Stimulated activated CD8-positive, alpha-beta memory T cell treated with anti-CD3 and anti-CD28 coated beads, Interleukin-15, amount 100 ng/mL, for 24 hours (primary cell): ENCODE measurements at places on chromosomes 16 and 17.

GRCh38 chr17:19299214-19299747, 62.1 kb downstream of the EPN2 start:
- no peak for DNase-seq

- DNase-seq = no peak
Observed at GRCh38 chr16:50989047-50989446, 162.0 kb downstream of the SALL1 start.

GRCh38 chr17:49545806-49546545, 29.7 kb upstream of the NXPH3 start:
- DNase-seq = no peak

DNA sequence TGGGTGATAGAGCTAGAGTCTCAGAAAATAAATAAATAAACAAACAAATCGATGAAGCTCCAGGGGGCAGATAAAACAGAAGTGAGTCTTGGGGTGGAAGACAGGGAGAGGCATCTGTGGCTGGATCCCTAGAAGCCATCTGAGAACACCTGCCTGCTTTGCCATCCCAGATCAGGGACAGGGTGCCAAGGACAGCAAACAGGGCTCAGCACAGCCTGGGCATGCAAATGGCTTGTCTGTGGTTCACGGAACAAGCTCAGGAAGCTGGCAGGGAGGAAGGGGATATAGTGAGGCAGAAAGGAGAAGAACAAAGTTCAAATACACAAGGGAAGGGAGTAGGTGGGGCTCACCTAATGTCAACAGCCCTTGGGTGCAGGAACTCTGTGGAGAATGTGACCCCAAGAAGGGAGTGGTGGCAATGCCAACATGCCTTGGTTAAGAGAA, 27.5 kb downstream of the TRIM25 start:
- no peak for DNase-seq

- no peak for DNase-seq
Observed at GRCh38 chr17:48915459-48916282, 7.5 kb downstream of the UBE2Z start.

GRCh38 chr16:77014441-77014840, 176.5 kb upstream of the MON1B start:
- DNase-seq = no peak

DNA sequence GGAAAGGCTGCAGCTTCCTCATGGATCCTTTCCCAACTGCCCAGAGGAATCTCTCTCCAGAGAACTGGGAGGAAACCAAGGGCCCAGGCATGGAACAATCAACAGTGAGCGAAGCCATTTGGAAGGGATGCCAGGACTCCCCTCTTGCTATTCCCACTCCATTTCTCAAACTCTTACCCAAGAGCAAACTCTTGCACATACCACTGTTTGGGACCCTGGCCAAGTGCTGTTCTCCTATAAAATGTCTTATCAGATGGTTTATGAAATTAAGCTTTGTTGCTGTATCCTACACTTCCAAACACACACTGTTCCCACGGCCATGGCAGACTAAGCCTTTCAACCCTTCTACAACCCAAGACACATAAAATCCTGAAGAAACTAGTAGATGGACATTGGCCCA, 48.3 kb upstream of the AXIN2 start:
- DNase-seq = no peak

GRCh38 chr16:89155184-89155679, 16.3 kb upstream of the CDH15 start:
- no peak for DNase-seq

- DNase-seq = no peak
Observed at GRCh38 chr16:15897121-15897780, 8.8 kb upstream of the CEP20 start.

- DNase-seq = no peak
Observed at GRCh38 chr16:57858635-57859034, 56.3 kb upstream of the KIFC3 start.

DNA sequence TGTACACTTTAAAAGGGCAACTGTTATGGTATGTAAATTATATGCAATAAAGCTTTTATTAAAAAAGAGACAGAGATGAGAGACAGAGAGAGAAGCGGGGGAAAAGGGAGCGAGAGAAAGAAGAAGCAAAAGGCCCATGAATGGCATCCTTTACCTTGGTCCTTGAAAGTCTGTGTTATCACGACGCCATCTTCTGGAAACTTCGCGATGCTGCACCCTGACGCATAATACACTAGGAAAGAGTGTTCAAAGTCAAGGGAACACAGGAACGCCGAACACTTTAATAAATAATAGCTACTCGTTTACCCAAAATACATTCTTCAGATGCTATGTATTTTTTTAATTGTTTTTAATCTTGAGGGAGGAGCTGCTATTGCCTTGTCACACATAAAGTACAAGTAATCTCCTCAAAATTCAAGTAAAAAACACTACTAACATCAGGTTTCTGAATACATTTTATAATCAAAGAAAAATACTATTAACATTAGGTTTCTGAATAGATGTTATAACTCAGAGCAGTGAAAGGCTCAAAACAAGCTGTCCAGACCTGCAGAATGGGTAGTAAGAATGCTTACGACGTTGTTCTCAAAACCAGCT, 23.0 kb upstream of the SLC38A8 start:
- no peak for DNase-seq

- DNase-seq = no peak
Observed at GRCh38 chr17:28811651-28812090, 30.9 kb downstream of the FAM222B start.

DNA sequence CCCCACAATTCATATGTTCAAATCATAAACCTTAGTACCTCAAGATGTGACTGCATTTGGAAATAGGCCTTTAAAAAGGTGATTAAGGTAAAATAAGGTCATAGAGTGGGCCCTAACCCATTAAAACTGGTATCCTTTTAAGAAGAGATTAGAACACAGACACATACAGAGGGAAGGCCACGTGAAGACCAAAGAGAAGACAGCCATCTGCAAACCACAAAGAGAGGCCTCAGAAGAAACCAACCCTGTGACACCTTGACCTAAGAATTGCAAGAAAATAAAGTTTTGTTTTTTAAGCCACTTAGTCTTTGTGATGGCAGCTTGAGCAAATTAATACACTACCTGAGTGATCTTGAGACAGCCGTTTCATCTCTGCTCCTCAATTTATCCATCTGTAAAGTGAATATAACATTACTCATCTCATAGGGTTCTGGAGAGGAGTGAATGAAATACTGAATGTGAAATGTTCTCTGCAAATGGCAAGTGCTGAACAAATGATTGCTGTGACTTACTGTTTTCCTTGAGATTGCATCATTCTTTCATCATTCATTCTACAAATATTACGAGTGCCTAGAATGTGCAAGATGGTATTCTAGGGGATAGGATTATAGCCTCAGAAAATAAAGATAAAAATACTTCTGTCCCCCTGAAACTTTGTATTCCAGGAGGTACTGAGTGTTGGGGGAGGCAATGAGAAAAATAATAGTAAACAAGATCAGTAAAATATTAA, 222.0 kb upstream of the CDH13 start:
- no peak for DNase-seq

- no peak for DNase-seq
Observed at GRCh38 chr16:29876594-29877249, 13.7 kb upstream of the CDIPT start.

DNA sequence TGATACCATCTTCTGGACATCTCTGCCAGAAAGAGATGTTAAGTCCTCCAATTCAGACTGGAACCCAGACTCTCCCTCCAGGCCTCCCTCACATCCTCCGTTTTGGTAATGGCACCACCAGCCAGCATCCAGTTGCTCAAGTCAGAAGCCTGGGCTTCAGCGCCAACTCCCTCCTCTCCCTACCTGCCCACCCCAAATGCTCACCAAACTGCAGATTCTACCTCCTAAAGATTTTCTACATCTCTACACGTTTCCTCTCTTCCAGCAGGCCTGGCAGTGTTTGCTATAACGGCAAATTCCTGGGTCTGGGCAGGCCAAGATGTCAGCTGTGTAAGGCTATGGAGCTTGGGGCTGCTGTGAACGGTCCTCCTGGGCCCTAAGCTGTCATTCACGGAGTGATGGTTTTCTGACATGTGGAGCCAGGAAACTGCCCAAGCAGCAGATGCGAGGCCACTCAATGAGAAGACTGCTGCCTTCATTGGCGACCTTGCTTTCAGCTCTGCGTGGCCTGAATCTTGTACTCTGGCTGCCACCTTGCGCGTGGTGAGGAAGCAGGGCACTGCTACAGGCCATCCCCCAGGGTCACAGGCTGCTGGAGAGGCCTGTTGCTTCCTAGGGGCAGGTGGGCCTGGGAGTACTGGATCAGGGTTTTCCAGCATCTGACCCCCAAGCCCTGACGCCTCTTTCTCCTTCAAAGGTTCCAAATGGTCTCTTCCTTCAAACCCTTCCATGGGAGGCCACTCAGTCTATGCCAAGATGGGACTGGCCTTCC, 37.7 kb downstream of the TBX4 start:
- no peak for DNase-seq

DNA sequence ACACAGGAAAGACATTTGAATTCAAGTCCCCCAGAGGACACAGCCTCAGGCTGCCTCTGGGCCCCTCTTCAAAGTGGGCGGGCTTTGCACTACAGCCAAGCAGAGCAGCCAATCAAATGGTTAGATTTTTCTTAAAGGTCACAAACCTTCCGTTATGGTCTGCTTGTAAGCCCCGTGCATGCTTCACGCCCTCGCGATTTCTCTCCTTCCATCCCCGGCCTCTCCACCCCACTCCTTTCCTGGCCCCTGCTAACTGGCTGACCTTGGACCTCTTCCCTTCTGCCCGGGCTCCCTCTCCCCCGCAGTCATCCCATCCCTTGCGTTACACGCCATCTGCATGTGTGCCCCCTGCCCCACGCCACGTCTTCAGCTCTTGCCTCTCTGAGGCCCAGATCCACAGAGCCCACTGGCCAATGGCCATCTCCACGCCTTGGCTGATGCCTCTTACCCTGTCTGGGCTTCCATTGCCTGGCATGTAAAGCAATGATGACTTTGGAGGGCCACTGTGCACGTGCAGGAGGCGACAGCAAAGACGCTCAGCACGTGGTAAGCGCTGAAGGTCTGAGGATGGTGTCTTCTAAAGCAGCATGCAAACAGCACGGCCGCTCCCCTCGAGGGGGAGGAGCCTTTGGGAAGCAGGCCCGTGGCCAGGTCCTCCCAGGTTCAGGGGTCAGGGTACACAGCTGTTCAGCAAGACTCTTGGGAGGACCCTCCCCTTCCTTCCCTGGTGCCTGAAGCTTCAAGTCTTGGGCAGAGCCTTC, 86.8 kb downstream of the ZDHHC7 start:
- DNase-seq = no peak

- no peak for DNase-seq
Observed at GRCh38 chr16:89507214-89507833, 879 bp upstream of the SPG7 start.

DNA sequence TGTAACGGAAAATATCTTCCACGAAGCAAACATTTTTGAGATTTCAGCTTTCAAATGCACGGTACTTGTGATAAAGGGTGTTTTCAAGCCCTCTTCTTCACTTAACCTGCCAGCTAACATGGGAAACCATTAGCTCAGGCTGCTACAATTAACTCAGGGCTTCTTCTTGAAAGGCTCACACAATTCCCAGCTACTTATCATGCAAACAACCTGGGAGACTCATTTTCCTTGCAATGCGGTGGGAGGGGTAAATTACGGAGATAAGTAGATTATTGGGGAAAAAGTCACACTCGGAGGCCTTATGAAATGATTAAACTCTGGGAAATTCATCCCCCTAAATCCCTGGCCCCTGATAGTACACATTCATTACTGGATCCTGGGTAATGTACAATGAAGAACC, 266.4 kb downstream of the STX8 start:
- no peak for DNase-seq

DNA sequence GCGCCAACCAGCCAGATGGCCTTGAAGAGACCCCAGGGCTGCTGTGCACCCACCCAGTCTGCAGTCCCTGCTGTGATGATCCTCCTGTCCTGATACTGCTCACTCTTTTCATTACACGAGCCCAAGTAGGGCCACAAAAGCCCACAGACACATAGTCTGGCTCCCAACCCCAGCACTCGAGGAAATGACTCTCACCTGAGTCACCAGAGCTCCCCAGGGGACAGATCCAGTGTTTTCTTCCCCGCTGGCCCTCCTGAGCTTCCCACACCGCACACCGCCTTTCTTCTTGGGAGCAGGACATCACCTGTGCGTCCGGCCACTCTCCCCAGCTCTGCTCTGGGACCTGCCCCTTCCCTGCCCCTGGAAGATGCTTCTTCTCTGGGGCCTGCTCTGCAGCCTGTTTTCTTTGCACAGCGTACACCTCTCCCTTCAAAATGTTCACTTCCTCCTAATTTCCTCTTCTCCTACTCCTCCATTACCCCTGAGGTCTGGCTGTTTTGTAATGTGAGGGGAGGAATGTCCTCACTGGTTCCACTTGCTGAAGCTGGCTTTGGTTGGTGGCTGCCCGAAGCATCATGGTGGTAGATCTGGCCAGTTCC, 2.0 kb upstream of the SCN4A start:
- DNase-seq = no peak

DNA sequence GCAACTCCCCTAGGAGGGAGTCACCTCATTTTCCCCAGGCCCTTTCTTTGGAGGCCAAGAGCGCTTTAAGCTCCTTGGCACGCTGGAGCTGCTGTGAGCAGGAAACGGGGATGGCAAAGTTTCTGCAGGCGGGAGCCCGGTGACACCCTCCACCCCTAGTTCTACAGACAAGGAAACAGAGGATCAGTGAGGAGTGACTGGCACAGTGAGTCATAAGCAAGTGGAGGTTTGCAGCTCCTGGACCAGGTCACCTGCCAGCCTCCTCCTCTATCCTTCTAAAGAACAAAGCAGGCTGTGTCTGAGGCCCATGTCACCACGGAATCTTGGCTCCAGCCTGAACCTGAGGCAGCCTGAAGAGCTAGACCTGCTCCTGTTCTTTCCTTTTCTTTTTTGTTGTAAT, 141.9 kb downstream of the TMEM132E start:
- DNase-seq = no peak

- DNase-seq = no peak
Observed at GRCh38 chr16:4460936-4461249, 13.5 kb downstream of the NMRAL1 start.

GRCh38 chr16:13915033-13915635, 4.8 kb upstream of the ERCC4 start:
- DNase-seq = no peak

DNA sequence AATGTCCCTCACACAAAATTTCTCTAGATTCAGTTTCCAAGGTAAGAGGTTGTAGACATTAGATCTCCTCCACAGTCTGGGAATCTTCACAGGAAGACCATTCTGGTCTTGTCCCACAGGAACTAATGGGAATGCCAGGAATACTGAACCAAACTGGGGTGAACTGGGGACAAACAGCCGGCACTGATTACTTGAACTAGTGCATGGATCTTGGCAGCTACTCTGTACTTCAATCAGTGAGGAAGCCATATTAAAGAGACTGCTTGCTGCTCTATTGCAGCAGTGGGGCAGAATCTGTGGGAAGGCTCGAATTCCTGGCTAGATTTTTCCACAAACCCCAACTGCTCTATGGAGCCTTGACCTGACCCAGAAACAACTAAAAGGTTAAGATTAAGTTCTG, 268.9 kb upstream of the AXIN2 start:
- no peak for DNase-seq

- DNase-seq = no peak
Observed at GRCh38 chr17:77924757-77925336, 33.7 kb upstream of the TNRC6C start.

GRCh38 chr17:79608624-79608959, 2.3 kb downstream of the RBFOX3 start:
- no peak for DNase-seq
